ENCODE measurements at places on chromosomes 2 and 18.

DNA sequence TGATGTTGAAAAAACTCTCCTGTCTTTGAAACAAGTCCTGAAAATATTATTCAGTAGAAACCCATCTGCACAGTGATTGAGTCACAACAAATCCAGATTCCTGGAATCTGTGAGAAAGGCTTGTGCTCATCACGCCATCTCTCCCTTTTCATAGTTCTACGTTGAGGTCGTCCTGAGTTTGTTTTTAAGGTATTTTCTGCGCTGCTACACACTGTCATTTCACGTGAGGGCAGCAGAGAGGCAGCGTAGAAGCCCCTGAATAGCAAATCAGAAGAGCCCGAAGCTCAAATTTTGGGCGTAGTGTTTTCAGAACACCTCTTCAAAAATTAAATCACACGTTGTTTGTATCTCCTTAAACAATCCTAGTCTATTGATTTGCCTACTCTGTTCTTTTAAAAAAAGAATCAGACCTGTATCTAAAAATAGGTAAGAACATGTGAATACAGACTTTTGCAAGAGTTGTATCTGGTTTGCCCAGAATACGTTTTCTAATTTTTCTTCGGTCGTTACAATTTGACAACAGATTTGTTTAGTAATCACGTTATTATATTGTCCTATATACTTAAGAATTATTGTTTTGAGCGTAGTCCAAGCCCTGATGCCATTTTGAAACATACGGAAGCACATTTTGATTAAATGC is 61.6 kb upstream of the SLC38A11 start:
- DNase-seq: no peak

DNA sequence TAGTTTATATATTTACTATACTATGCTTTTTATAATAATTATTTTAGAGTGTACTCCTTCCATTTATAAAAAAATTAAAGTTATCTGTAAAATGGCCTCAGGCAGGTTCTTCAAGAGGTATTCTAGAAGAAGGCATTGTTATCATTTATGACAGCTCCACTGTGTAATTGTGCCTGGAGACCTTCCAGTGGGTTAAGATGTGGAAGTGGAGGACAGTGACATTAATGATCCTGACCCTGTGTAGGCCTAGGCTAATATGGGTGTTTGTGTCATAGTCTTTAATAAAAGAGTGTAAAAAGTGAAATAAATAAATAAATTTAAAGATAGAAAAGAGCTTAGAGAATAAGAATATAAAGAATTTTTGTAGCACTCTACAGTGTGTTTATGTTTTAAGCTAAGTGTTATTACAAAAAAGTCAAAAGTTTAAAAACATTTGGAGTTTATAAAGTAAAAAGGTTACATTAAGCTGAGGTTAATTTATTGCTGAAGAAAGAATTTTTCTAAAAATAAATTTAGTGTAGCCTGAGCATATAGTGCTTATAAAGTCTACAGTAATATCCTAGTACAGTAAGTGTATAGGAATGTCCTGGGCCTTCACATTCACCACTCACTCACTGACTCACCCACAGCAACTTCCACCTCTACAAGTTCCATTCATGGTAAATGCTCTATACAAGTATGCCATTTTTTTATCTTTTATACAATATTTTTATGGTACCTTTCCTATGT is 190.0 kb upstream of the SESTD1 start:
- DNase-seq: no peak

- DNase-seq: no peak
Observed at GRCh38 chr2:140718999-140719398, 1411.8 kb downstream of the LRP1B start.

GRCh38 chr2:33505966-33506365 is 29.5 kb downstream of the RASGRP3 start:
- no peak for DNase-seq

DNA sequence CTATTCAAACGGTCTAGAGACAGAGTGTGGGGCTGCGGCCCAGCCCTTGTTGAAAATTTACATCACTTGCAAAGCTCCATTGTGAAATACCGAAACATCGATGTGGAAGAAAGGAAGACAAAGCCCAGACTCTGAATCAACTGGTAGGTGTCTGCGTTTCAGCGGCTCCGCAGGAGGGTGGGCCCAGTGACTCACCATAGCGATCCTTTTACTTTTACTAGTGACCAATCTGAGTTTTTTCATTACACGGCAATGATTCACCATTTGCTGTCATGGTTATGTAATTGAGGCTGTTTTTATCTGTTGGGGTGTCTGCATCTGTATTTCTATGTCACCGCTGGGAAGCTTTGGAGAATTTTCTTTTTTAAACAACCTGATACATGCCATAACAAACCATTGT is 66.6 kb upstream of the ODC1 start:
- DNase-seq: no peak
